ENCODE measurements at places on chromosomes 6 and 20. TPM values are rescaled to one million over a fixed set of nuclear protein-coding genes. Genes with fewer than 3 reads are reported as not detected.

Gene FNDC1
- total RNA-seq, result not detected

Gene HLA-DQA2
- 0.11 TPM for total RNA-seq

Gene COL9A3
- not detected for total RNA-seq

Gene ADAM33
- total RNA-seq, result not detected

Gene FAM217A
- not detected for total RNA-seq

Gene GSTA3
- total RNA-seq, result not detected

Gene UBE3D
- 7.1 TPM for total RNA-seq

Gene MDFI
- not detected for total RNA-seq

Gene SIRPB1
- 1.0 TPM for total RNA-seq

Gene PI16
- 1.9 TPM for total RNA-seq

Gene CLDN20
- not detected for total RNA-seq

Gene PLCB4
- not detected for total RNA-seq

Gene UTRN
- 43.4 TPM for total RNA-seq

Gene KIF16B
- 7.5 TPM for total RNA-seq

Gene VTA1
- 73.9 TPM for total RNA-seq

Gene SCRT2
- not detected for total RNA-seq

Gene ARFGEF3
- total RNA-seq, result 1.6 TPM

Gene MOXD1
- total RNA-seq, result not detected

Gene HTR1E
- total RNA-seq, result not detected

Gene CPXM1
- total RNA-seq, result 2.9 TPM

- DNase-seq, result no peak
These were observed 74.7 kb downstream of the PHACTR2 start for GRCh38 chr6:143752459-143752858.

GRCh38 chr6:159680104-159680503, 12.9 kb downstream of the SOD2 start:
- DNase-seq, result no peak

DNA sequence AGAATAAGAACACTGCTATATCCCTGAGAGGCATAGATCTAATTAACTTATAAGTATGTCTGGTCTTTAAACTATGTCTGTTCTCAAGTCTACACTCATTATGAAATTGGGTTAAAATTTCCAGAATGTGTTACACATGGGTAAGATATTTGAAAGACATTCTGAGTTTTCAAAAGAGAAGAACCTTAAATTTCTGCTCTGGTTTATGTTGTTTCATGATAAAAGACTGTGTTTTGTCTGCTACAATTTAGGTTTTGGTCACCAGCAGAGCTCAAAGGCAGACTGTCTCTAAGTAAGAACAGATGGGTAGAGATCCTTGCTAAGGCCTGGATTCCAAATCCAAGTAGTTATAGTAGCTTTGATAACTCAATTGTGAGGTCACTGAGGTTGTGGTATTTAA, 6.0 kb downstream of the STMND1 start:
- no peak for DNase-seq

DNA sequence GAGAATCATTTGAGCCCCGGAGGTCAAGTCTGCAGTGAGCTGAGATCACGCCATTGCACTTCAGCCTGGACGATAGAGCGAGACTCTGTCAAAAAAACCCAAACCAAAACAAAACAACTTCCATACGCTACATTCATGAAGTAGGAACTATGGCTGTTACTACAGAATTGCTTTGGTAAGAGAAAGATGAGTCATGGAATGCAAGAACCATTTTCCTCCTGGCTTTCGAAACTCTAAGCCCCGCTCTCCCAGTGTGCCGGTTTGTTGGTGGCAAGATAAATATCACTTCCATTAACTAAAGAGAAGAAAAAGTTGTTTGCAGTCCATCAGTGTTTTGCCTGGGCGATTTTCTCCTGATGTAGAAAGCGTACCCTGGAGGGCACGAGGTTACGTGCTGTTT, 61.3 kb downstream of the ZDHHC14 start:
- DNase-seq, result no peak

DNA sequence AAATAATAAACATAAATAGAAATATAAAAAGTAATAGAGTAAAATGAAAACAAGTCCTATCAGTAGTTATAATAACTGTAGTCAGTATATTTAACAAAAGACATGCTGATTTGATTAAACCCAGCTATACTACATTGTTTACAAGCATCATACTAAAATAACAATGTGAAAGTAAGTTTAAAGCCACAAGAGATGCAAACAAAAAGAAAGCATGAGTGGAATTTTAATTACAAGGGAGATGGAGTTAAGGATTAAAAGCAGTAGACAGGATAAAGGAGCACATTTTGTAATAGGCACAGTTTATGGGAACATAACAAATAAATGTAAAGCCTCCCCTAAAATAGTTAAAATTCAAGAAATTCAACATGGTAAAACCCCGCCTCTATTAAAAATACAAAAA, 41.5 kb downstream of the SENP6 start:
- DNase-seq, result no peak

GRCh38 chr20:36251426-36251825, 15.1 kb downstream of the AAR2 start:
- DNase-seq, result no peak

DNA sequence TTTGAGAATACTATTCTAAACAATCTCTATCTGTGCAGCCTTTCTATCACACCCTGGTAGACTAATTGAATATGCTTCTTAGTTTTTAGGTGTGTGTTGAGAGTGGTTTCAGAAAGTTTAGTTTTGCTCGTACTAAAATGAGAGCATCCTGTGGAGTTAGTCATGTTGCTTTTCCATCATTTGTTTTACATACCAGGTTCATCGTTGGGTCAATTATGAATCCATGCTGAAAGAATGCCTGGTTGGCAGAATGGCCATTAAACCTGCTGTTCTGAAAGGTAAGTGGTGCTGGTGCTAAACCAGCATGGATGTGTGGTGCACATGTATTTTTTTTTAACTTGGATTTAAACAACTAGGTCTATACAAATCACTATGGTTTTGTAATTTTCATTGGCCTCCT, 49.3 kb downstream of the CYB5R4 start:
- no peak for DNase-seq

GRCh38 chr20:34891166-34892062, 15.0 kb downstream of the ACSS2 start:
- DNase-seq, result peak; percentile 64

- DNase-seq, result no peak
These were observed 642 bp downstream of the EEF1A2 start for GRCh38 chr20:63497946-63498935.

DNA sequence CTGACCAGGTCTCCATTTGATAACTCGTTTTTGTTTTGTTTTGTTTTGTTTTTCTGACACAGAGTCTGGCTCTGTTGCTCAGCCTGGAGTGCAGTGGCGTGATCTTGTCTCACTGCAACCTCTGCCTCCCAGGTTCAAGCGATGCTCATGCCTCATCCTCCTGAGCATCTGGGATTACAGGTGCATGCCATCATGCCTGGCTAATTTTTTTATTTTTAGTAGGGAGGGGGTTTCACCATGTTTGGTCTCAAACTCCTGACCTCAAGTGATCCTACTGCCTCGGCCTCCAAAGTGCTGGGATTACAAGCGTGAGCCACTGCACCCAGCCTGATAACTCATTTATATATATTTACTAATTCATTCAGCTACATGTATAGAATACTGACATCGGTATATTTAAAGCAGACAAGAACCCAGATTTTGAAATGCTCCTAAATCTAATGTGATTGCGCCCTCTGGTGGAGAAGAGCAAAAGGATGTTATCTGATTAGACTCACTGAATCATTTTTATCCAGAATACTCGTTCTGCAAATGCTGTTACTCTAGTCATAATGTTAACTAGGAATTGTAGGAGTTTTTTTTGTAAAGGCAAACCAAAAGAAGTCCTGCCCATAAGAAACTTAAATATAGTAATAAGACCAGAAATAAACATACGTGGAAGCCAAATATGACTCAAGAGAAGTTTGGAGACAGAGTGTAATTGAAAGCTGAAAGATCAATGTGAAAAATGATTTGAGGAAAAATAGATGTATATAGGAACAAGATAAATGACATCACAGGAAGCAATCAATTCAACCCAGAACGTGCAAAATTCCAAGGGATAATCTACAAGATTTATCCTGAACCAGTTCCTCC, 5.3 kb upstream of the COL12A1 start:
- peak; percentile 63 for DNase-seq

- DNase-seq, result no peak
These were observed 95.4 kb downstream of the ADGRB3 start for GRCh38 chr6:68730291-68731054.

DNA sequence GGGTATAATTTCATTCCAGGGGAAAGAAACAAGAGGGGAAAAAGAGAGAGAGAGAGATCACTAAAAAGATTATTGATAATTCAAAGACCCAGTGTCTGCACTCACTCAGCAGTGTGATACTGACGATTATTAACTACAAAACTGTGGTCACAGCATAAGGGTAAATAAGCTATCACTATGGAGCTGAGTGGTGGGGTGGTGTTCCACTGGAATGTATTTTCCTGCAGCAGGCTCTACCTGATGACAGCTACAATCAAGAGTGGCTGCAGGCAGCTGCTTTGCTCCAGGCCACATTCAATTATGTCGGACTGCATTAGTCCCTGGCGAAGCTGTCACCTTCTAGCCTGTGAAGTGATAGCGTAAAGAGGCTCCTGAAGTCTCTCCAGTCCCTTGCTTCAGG, 122.2 kb upstream of the TFAP2D start:
- DNase-seq, result no peak

DNA sequence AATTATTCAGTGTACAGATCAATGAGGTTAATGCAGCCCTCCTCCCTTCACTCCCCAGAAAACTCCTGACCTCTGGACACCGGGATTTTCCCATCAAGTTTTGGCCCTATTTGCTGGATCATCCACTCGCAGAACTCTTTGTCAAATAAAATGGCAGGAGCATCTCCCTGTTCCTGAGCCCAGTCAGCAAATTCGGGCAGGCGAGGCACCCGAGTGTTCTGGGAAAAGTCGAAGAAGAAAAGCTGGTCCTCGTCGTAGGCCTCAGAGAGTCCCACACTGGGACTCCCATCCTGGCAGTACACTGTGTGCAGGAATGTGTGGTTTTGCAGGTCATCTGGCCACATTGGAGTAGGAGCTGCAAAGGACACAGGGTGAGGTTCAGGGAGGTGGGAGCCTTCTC, 2.4 kb downstream of the HLA-DMA start:
- DNase-seq, result no peak

- DNase-seq, result no peak
These were observed 28.6 kb upstream of the DLGAP4 start for GRCh38 chr20:36277546-36277945.

DNA sequence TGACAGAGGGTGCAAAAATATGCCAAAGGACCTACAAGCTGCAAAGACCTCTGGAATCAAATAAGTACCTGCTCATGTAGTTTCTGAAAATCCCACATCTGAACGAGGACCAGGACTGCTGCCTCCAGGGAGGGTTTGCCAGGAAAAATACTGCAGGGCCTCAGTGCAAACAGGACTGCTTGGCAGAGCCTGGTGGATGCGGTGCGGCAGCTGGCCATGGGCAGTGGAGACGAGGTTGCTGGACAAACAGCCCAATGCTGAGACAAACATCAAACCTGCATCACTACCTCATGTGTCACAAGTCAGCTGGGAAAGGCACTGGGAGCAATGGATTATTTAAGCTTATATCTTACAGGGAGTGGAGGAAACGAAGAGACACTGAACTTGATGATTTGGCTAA, 238.8 kb downstream of the PAX1 start:
- DNase-seq, result no peak

GRCh38 chr6:124742971-124743370, 219.3 kb upstream of the RNF217 start:
- DNase-seq, result no peak

DNA sequence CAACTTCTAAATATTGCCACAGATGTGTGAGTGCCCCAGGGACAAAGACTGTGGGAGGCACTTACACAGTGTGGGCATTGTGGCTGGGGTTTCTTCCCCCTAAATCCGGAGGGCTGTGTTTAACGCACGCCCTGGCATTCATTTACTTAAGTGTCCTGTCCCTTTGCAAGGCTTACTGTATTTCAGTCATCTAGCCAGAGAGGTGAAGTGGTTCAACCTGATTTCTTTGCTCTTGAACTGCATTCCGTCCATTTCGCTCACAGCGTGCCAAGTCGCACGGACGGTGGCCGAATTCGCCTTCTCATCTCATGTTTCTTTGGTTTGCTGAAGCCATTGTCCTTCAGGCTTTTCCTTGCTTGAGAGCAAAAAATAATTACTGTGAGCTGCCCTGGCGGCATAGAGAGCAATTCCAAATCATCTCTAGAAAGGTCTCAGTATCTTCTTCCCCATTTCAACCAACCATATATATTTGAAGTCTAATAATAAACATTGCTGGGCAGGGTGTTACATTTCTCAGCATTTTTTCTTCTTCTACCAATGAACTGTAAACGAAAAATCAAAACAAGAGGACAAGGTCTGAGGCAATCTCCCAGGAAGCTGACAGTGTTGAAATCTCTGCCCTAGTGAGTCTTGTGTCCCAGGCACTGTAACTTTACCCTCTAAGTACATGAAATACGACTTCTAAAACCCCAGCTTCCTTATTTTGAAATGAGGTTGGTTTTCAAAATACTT, 16.9 kb downstream of the SYTL3 start:
- DNase-seq, result no peak

DNA sequence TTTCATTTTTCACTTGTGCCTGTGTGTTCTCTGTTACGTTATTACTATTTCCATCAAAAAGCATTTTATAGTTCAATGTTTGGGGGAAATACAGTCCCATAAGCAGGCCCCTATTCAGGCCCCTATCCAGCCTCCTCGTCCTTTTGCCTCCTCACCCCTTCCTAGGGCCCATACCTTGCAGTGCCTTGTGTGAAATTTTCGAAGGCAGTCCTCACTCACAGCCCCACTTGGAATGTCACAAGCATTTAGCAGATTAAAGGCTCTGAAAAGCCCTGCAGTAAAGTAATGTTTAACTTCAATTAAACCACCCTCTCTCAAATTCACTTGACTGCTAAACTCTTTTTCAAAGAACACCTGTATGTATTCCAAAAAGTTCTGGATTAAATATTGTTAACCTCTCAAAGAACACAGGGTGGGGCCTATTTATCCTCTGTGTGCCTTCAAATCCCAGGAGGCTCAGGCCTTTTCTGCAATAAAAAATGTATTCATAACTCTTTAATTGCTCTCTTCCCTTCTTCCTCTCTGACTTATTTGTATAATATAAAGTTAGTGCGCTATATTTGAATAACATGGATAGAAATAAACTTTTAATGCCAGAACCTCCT, 202.5 kb downstream of the FOXA2 start:
- no peak for DNase-seq

- no peak for DNase-seq
These were observed 80.4 kb downstream of the RWDD2A start for GRCh38 chr6:83273596-83273995.

DNA sequence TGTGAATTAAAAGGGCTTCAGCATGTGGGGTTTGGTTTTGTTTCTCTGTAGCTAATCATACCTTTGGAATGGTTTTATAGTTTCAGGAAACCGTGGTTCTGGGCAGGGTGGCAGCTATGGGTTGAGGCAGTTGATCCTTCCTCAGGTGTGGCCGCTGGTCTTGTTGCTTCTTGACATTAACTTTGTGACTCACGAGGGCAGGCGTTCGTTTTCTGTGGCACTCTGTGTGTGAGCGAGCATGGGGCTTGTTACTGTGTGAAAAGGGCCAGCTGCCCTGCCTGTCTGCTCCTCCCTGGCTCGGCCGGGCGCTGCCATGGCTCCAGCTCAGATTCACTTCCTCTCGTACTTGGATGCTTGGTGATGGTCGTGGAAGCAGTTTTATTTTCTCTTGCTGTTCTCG, 16.2 kb downstream of the DNAJC5 start:
- DNase-seq, result no peak
